ENCODE measurements at places on chromosomes 2 and 18.

DNA sequence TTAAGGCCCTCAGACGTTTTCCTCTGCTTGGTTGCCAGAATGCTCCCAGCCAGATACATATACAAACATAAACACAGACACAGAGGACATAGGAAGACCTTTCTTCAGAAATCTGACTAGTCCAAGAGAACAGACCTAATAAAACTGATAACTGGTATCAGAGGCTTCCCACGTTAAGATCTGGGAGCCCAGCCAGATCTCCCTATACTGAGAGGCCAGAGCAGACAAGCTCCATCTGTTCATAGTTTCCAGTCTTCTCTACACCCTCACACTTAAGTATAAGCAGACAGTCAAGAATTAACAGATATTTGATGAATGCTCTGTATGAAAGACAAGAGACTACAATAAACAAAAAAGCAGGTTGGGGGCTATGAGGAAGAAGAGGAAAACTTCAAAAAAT, 240.5 kb upstream of the CHAC2 start:
- DNase-seq, result no peak

- DNase-seq, result no peak
Measured at GRCh38 chr2:238285653-238286082, 2.7 kb downstream of the PER2 start.

- no peak for DNase-seq
Measured at GRCh38 chr2:218334531-218334930, 22.1 kb upstream of the CATIP start.

- no peak for DNase-seq
Measured at GRCh38 chr18:39647627-39648534, 2082.3 kb upstream of the CELF4 start.

GRCh38 chr2:216082805-216083204, 1.1 kb downstream of the TMEM169 start:
- no peak for DNase-seq

GRCh38 chr2:144469798-144470197, 50.1 kb downstream of the ZEB2 start:
- DNase-seq, result no peak

- no peak for DNase-seq
Measured at GRCh38 chr2:168482269-168482668, 26.2 kb downstream of the CERS6 start.

- no peak for DNase-seq
Measured at GRCh38 chr2:110805894-110806452, 73.6 kb downstream of the ACOXL start.

- no peak for DNase-seq
Measured at GRCh38 chr18:68757126-68757525, 40.8 kb upstream of the CCDC102B start.
